EH (cell line): ENCODE measurements at places on chromosomes 6 and 20.

- DNase-seq, result no peak
These were observed 163.5 kb upstream of the MANEA start for GRCh38 chr6:95413789-95414188.

DNA sequence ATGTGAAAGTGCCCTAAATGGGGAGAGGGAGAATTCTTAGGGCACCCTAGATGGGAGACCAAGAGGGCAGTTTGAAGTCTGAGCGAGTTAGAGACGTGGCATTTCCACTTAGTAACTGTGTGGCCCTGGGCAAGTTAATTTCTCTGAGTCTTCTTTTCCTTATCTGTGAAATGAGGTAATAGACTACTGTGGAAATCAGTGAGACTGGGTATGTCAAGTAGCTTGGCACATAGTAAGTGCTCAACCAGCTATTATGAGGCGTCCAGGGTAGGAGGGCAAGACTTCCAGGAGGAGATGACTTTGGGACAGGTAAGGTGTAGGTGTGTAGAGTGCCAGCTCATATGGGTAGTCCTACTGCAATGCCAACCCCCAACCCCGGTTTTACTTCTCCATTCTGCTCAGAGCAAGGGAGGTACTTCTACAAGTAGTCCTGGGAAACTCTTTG is 770 bp downstream of the KIF3B start:
- DNase-seq, result peak; percentile 16

GRCh38 chr6:47145212-47145611 is 103.1 kb upstream of the ADGRF1 start:
- DNase-seq, result peak; percentile 35

DNA sequence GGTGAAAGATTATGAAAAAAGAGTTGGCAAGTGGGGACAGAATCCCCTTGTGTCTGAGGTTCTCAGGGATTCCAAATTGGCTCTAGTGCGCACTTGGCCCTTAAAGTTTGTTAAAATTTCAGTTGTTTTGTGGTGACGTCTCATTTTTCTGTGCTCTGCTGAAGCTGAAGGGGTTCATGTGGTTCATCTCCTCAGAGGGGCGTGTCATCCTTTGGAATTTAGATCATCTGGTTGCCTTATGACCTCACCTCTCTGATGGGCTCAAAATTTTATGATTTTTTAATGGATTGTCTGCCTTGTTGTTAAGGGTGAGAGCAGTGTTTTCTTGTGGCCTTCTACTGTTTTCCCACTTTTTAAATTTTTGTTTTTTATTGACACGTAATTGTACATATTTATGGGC is 20.3 kb downstream of the CYB5R4 start:
- DNase-seq, result peak; percentile 24
